ENCODE measurements at places on chromosomes 11 and 22.
A peak's percentile ranks its signal among the peaks of the same experiment; 100 is the strongest.

GRCh38 chr22:44472598-44472997 lies 25.4 kb downstream of the RTL6 start:
- DNase-seq = no peak

DNA sequence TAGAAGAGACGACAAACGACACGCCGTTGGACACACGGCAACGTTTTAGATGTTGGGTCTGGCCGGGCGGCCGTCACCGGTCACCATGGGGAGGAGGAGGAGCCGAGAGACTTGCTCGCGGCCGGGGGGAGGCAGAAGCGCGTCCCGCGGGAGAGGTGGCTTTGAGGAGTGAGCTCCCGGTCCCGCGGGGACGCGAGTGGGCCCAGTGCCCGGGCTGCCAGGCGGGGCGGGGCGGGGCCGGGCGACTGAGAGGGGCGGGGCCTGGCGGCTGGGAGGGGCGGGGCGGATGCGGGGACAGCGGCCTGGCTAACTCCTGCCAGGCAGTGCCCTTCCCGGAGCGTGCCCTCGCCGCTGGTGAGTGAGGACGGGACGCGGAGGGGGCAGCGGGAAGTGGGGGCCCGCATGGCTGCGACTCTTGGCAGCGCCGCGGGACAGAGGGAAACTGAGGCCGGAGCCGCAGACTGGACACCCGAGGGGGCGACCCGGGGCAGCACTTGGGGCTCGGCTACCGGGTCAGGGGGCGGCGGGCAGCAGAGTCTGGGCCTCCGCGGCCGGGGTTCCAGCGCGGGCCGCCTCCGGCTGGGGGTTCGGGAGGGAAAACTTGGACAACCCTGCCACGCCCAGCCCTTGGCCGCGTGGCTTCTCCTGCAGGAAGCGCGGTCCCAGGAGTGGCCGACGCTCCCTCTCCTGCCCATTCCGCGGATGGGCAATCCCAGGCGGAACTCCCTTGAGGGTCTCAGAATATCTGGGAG lies at the start of gene TSPO:
TSPO (plus strand) TSS at position 309 of the 752 bp plus-strand sequence. CDS start 7,680 bp downstream, outside the sequence.
- peak; percentile 85 for DNase-seq

DNA sequence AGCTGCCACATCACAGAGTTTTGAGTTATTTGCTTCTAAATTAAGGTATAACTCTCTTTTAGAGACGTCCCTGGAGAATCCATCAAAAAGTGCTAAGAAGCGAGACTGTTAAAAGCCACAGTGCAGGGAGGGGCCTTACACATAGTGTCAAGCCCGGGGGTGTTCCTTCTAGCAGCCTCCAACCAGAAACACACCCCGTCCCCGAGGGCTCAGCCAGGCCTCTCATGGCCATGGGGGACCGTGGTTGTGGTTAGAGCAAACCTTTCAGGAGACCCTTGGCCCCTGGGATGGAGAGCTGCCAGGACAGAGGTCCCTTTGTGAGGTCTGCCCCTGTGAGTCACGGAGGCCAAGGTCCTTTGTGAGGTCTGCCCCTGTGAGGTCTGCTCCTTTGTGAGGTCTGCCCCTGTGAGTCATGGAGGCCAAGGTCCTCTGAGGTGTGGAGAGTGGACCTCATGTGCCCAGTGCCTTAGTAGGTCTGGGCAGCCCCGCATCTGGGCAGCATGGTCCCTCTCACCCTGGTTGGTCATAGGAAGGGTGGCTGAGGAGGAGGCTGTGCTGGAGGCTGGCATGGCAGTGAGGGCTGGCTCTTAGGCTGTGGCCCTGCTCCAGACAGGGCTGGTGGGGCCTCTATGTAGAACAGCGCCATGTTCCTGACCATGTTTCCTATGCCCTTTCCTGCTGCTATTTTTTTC lies 5.4 kb downstream of the GNAZ start:
- peak; percentile 27 for DNase-seq

- no peak for DNase-seq
Observed at GRCh38 chr11:2287091-2287490, 14.6 kb downstream of the C11orf21 start.

DNA sequence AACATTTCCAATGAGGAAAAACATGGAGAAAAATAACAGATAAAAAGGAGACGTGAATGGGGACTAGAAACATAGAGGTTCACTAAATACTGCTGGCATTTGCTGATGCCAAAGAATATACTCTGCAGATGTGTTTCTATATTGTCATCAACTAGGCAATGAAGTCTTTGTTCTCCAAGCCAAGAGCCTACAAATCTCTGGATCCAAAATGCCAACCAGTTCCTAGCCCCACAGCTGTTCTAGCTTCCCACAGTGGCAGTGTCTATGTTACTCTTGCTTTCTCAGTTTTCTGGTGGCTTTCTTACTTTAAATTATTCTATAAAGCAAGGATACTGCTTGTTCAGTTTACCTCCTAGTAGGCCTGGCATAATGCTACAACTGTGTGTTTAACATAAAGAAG lies 977.9 kb upstream of the CCDC90B start:
- no peak for DNase-seq

- DNase-seq = no peak
Observed at GRCh38 chr11:132072858-132073211, 702.4 kb downstream of the NTM start.

DNA sequence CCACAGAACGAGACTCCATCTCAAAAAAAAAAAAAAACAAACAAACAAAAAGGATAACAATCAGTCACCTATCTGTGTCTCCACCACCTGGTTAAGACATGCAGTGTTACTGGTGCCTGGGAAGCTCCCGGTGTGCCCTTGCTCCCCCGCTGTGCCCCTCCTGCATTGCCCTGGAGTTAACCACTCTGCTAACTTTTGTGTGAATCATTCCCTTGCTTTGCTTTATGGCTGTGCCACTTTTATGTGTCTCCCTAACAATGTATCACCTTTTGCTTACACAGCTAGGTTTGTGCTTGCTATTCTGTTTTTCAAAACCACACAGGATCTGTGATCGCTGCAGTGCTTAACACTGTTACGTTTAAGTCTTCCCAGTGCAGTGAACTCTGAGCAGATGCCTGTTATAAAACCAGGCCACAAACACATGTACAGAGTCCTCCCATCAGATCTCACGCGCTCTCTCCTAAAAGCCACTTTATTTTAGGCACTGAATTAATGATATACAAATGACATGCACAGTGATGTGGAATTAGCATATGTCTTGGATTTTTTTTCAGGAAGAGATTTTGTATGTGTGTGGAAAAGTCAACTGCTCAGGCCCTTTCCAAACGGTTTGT lies 69.9 kb downstream of the BUD13 start:
- DNase-seq = no peak

DNA sequence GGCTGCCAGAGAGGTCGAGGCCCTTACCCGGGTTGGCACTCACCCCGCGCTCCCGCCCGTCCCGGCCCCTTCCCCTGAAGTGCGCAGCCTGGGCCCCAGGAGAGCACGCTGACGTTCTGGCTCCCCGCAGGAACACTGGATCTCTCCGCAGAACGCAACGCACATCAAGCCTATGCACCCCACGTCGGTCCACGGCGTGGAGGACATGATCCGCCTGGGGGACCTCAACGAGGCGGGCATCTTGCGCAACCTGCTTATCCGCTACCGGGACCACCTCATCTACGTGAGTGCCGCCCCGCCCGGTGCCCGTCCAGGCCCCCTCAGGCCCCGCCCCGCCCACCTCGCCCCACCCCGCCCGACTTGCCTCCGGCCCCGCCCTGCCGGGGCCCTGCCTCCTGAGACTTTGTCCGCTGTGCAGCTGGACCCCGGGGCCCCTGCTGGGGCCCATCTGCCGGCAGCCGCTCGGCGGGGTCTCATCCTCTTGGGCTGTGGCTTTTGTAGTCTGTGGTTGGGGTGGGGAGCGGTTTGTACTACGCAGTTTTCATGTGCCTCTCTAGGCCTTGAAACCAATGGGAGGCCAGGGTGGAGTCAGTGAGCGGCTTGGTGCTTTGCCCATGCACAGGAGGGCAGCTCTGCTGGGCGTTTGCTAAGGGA lies 19.7 kb downstream of the MYO7A start:
- DNase-seq = no peak

DNA sequence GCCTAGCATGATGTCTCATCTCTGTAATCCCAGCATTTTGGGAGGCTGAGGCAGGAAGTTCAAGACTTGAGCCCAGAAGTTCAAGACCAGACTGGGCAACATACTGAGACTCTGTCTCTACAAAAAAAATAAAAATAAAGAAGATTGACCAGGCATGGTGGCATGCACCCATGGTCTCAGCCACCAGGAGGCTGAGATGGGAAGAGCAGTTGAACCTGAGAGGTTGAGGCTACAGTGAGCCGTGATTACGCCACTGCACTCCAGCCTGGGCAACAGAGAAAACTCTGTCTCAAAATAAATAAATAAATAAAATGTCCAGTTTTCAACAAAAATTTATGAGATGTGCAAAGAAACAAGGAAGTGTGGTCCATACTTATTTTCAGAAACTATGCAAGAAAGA lies 28.3 kb downstream of the EFCAB6 start:
- no peak for DNase-seq

- peak; percentile 92 for DNase-seq
Observed at GRCh38 chr11:68213555-68214172, 568 bp upstream of the KMT5B start.

GRCh38 chr11:7449211-7449840 lies 36.0 kb upstream of the OLFML1 start:
- no peak for DNase-seq

- DNase-seq = no peak
Observed at GRCh38 chr11:45662665-45663485, 2.5 kb downstream of the CHST1 start.

- no peak for DNase-seq
Observed at GRCh38 chr11:11856638-11857037, 14.9 kb downstream of the USP47 start.

GRCh38 chr22:20571078-20571503 lies 63.7 kb downstream of the MED15 start:
- DNase-seq = no peak

- no peak for DNase-seq
Observed at GRCh38 chr11:77470971-77471370, 2.9 kb downstream of the PAK1 start.

DNA sequence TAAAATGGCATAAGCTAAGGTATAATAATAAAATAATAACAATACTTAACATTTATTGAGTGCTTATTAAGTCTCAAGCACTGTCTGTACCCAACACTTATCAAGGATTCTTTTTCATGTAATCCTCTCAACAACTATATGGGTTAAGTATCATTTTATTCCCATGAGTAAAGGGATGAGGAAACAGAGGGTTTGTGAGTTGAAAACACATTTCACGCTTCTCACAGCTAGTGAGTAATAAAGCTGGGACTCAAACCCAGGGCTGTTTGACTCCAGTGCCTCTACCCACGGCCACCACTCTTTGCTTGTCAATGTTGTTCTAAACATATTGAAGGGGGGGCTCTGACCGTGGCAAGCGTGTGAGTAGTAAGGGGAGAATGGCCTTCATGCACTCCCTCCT lies 8.7 kb downstream of the CD3E start:
- DNase-seq = no peak

DNA sequence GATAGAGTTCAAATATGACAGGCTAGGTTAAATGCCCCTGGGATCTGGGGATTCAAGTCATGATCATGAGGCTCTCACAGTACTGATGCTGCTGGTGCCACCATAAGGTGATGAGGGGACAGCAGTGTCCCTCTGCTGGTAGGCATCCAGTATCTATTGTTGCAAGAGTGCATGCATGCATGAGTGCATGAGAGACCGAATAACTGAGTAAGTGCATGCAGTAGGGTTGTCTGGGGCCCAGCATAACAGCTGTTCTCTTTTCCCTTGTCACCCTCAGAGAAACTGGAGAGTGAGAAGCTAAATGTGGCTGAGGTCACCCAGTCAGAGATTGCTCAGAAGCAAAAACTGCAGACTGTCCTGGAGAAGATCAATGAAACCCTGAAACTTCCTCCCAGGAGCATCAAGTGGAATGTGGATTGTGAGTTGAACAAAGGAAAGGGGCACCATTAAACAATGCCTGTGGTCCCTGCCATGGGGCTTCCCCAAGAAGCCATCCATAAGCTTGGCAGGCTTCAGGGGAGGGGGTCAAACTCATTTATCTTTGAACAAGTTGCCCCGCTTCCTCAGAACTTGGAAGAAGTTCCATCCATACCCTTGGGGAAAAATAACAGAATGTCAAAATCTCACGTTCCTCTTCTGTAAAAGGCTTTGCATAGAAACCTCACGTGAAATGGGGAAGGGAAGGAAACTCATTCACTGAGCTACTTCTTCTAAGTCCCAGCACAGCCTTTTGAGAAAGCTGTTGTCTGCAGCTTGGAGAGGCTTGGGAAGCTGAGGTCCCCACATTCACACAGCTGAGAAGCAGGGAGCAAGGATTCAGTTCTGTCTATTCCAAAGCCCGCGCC lies 119.0 kb downstream of the PARVA start:
- DNase-seq = no peak

DNA sequence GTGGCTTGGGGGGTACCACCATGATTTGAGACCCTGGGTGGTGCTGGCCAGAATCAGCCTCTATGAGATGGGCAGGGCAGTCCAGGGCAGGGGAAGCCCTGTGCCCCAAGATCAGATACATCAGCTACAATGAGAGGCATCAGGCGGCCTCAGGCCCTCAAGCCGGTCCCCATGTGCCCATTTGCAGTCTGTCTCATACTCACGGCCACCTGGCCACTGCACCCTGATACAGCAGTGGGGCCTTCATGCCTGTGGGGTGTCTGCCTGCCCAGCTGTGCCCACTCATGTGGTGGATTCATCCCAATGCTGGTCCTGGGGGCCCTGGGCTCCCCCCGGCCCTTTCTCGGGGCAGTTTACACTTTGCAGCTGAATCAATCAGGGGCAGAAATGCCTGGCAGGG lies 42.4 kb upstream of the KCNQ1OT1 start:
- DNase-seq = peak; percentile 19

GRCh38 chr11:36258730-36259360 lies 30.4 kb downstream of the COMMD9 start:
- peak; percentile 67 for DNase-seq

DNA sequence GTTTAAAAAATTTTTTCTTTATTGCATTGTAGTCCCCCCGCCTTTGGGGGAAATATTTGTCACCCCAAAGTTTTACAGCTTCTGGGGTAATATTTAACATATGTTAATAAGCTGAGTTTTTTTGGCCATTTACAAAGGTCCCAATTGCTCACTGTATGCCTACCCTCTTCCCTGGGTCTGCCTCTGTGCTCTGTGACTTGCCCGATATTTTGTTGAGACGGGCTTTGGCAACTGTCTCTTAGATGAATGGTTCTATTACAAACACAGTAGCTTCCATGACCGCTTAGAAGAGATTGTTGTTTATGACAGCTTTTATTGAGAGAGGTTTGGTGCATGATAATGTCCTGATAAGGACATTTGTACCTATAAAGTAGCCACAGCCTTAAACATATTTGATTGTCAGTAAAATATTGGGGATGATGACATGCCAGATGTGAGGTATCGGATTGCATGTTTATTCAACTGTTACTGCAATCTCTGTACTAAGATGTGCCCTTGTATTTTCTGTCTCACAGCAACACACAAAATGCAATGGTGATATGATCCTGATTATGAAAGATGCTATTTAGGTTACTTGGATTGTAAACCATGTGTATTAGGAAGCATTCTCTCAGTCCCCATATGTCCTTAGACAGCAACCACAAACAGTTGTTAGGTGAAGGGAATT lies 103.1 kb downstream of the TEAD1 start:
- DNase-seq = no peak

GRCh38 chr11:35681163-35681767 lies 18.7 kb downstream of the TRIM44 start:
- DNase-seq = no peak

- no peak for DNase-seq
Observed at GRCh38 chr11:72278905-72279304, 34.9 kb upstream of the PHOX2A start.

Data from heart left ventricle (tissue), 16 donors.